Ovary (tissue), 10 donors: ENCODE measurements at places on chromosomes 6 and 20.
A peak's percentile ranks its signal among the peaks of the same experiment; 100 is the strongest.

- no peak overlapping the region for H3K4me3 ChIP-seq
- no peak for DNase-seq
- H3K4me1 ChIP-seq, result peaks cover 2% of the 10 kb centered on the region
- no peaks in the 10 kb centered on the region for H3K36me3 ChIP-seq
- H3K27ac ChIP-seq, result no peak overlapping the region
- H3K27me3 ChIP-seq, result no peaks in the 10 kb centered on the region
Observed at GRCh38 chr20:2755451-2756055, 44.9 kb downstream of the CPXM1 start.

GRCh38 chr6:100153636-100154275 lies 159.7 kb upstream of the MCHR2 start:
- H3K4me1 ChIP-seq, result no peaks in the 10 kb centered on the region
- H3K27ac ChIP-seq, result no peak overlapping the region
- H3K4me3 ChIP-seq, result no peak overlapping the region
- DNase-seq, result no peak
- H3K36me3 ChIP-seq, result no peaks in the 10 kb centered on the region

DNA sequence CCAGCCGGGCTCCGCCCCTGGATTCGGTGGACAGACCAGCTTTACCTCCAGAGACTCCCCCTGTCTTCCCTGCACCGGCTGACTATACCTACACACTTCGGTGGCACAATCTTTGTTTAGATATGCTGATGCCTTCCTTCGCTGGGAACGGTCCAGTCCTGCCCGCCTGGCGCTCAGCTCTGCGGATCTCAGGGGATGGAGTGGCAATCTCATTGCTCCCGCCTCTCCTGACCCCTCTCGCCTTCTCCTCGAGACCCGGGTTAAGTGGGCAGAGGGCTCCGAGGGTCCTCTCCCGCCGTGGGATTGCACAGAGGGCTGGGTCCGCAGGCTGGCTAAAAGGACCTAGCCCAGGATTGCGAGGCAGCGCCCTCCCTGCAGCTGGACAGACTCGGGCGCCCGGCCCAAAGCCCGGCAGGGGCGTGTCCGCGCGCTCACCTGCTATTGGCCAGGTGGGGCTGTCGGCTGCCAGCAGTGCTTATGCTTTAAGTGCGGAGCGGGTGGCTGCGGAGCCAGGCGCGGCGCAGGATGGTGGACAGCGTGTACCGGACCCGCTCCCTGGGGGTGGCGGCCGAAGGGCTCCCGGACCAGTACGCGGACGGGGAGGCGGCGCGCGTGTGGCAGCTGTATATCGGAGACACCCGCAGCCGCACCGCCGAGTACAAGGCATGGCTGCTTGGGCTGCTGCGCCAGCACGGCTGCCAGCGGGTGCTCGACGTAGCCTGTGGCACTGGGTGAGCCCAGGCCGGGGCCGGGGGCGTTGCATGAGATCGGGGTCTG lies at the start of gene GNMT:
Gene GNMT (plus strand): TSS at position 512 of the 777 bp plus-strand sequence. CDS start 14 bp downstream, at position 526.
- peaks cover 5% of the 10 kb centered on the region for H3K4me1 ChIP-seq
- peak within 1 kb of the TSS; percentile 43 for H3K4me3 ChIP-seq
- H3K27ac ChIP-seq, result no peak within 1 kb of the TSS
- peak; percentile 64 for DNase-seq
- peaks cover 3% of the 10 kb centered on the region for H3K36me3 ChIP-seq
- H3K27me3 ChIP-seq, result no peaks in the 10 kb centered on the region

- H3K27ac ChIP-seq, result no peak overlapping the region
- H3K27me3 ChIP-seq, result no peaks in the 10 kb centered on the region
- DNase-seq, result no peak
- H3K4me3 ChIP-seq, result no peak overlapping the region
- peaks cover 2% of the 10 kb centered on the region for H3K4me1 ChIP-seq
Observed at GRCh38 chr20:31476643-31477215, 1.6 kb downstream of the REM1 start.

GRCh38 chr6:114247101-114247500 lies 95.7 kb downstream of the HS3ST5 start:
- no peaks in the 10 kb centered on the region for H3K27me3 ChIP-seq
- DNase-seq, result no peak
- H3K27ac ChIP-seq, result no peak overlapping the region
- no peaks in the 10 kb centered on the region for H3K36me3 ChIP-seq

DNA sequence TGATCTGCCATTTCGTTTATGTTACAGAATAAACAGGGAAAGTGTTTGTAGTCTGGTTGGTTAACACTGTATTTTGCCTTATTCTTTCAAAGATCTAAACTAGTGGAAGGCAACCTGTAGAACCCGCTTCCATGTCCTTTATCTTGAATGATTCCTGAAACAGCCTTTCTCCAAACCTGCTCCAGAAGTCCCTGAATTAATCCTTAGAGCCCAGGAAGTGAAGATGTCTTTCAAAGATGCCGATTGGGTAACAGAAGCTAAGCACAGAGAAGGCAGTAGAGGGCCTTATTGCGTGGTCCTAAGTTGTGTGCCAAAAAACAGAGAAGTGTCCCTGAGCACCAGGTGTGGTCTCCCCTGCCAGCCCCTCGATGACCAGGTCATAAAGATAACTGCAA lies 19.2 kb upstream of the ZSCAN16 start:
- H3K4me1 ChIP-seq, result no peaks in the 10 kb centered on the region
- H3K27ac ChIP-seq, result no peak overlapping the region
- no peaks in the 10 kb centered on the region for H3K36me3 ChIP-seq
- DNase-seq, result no peak
- no peaks in the 10 kb centered on the region for H3K27me3 ChIP-seq

GRCh38 chr6:108650781-108651180 lies 90.1 kb downstream of the FOXO3 start:
- peaks cover 40% of the 10 kb centered on the region for H3K4me1 ChIP-seq
- no peaks in the 10 kb centered on the region for H3K27me3 ChIP-seq
- no peak overlapping the region for H3K27ac ChIP-seq
- H3K36me3 ChIP-seq, result no peaks in the 10 kb centered on the region
- no peak for DNase-seq

GRCh38 chr20:62576815-62577489 lies 65.4 kb upstream of the SLCO4A1 start:
- no peak for DNase-seq
- H3K4me1 ChIP-seq, result no peaks in the 10 kb centered on the region
- H3K27me3 ChIP-seq, result no peaks in the 10 kb centered on the region
- no peaks in the 10 kb centered on the region for H3K36me3 ChIP-seq

GRCh38 chr6:150549674-150550101 lies 50.0 kb upstream of the PLEKHG1 start:
- DNase-seq, result no peak
- no peak overlapping the region for H3K4me3 ChIP-seq
- H3K27me3 ChIP-seq, result no peaks in the 10 kb centered on the region
- no peak overlapping the region for H3K27ac ChIP-seq
- peaks cover 5% of the 10 kb centered on the region for H3K4me1 ChIP-seq
- H3K36me3 ChIP-seq, result no peaks in the 10 kb centered on the region

GRCh38 chr20:59808729-59809381 lies 124.6 kb downstream of the SYCP2 start:
- H3K27ac ChIP-seq, result no peak overlapping the region
- H3K4me1 ChIP-seq, result peaks cover under 1% of the 10 kb centered on the region
- H3K27me3 ChIP-seq, result no peaks in the 10 kb centered on the region
- H3K4me3 ChIP-seq, result no peak overlapping the region

DNA sequence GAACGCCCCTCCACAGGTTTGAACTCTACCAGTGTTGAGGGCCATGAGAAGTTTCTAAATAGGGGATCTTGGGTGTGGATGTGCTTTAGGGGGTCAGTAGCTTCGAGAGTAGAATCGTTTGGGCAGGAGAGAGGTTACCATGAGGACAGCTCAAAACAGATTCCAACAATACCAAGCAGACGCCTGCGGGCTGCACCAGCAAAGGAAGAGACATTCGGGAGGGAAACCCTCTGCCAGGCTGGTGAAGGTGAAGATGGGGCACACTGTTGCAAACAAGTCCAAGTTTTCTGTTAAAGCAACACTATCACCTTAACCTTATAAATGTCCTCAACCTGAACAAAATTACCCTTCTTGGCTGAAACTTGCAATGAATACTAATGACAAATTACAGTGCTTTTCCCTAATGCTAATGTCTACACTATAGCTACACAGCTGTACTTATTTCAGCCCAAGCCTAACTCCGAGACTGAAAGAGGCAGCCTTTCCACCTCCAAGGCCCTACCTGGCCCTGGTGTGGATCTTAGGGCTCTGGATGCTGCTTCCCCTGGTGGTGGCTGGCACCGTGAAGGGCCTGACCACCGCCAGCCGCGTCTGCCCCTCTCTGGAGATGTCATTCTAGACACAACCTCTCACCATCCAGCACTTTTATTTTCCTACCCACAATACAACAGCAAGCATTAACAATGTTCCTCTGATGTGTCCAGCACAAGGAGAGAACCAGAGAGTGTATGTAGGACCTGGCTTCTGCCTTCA lies 80.1 kb downstream of the DLL1 start:
- H3K27ac ChIP-seq, result no peak overlapping the region
- H3K4me1 ChIP-seq, result no peaks in the 10 kb centered on the region
- H3K36me3 ChIP-seq, result no peaks in the 10 kb centered on the region
- no peak overlapping the region for H3K4me3 ChIP-seq
- H3K27me3 ChIP-seq, result no peaks in the 10 kb centered on the region
- no peak for DNase-seq
